ENCODE measurements at places on chromosomes 6 and 20. TPM values are rescaled to one million over a fixed set of nuclear protein-coding genes. Genes with fewer than 3 reads are reported as not detected.

DNA sequence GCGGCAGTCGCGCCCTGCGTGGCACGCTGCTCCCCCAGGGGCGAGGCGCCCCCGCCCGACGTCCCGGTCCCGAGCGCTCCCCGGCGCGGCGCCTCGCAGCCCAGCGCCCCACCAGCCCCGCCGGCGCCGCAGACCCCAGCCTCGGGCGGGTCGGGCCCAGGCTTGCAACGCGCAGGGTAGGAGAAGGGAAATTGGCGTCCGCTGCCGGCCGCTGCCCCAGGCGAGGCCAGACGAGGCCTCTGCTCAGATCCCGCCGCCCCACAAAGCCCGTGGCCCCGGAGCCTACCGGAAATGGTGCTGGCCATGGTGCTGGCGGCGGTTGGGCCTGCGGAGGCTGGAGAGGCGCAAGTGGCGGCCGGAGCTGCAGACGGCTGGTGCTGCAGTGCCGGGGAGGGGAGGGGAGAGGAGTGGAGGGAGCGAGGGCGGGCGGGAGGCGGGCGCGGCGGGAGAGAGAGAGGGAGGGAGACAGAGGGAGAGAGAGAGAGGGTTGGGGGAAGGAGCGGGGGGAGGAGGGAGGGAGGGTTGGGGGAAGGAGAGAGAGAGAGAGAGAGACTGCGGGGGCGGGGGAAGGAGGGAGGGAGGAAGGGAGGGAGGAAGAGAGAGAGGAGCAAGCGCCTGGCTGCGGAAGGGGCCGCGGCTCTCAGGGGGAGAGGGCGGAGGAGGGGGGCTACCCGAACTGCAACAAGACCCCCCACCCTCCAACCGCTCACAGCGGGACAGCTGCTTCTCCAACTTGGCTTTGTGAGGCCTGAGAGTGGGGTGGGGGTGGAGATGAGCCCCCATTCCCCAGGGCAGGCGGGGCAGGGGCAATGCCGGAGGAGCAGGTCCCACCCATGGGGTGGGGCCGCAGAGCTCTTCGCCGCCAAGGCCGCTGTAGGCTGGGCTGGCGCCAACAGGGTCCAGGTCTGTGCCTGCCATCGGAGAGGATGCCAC, at the start of gene STMN3:
Gene STMN3, minus strand, starts transcription at position 384 of the 933 bp plus-strand sequence. Its CDS starts 79 bp downstream, at position 305.
- no peaks in the 10 kb centered on the region for H3K36me3 ChIP-seq
- no peak within 1 kb of the TSS for H3K4me3 ChIP-seq
- peak; percentile 41 for DNase-seq
- peaks cover 12% of the 10 kb centered on the region for H3K27me3 ChIP-seq
- H3K4me1 ChIP-seq = peaks cover 10% of the 10 kb centered on the region

- H3K27ac ChIP-seq = no peak overlapping the region
- H3K27me3 ChIP-seq = peaks cover 5% of the 10 kb centered on the region
- DNase-seq = no peak
These were observed 25.5 kb downstream of the C20orf173 start for GRCh38 chr20:35503841-35504561.

DNA sequence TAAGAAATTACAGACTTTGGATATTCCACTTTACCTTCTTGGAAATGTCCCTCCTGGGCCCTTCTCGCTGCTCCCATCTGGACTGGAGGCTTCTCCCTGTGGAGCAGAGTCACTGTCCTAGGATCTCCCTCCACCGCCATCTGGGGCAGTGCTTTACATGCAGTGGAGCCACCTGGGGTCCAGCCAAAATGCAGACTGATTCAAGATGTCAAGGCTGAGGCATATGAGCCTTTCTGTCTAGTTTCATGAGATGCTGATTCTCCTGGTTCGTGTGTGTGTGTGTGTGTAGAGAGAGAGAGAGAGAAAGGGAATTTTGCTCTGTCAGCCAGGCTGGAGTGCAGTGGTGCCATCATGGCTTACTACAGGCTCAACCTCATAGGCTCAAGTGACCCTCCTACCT, 14.9 kb downstream of the MICA start:
- no peaks in the 10 kb centered on the region for H3K4me1 ChIP-seq
- DNase-seq = no peak
- no peak overlapping the region for H3K4me3 ChIP-seq
- no peak overlapping the region for H3K27ac ChIP-seq

DNA sequence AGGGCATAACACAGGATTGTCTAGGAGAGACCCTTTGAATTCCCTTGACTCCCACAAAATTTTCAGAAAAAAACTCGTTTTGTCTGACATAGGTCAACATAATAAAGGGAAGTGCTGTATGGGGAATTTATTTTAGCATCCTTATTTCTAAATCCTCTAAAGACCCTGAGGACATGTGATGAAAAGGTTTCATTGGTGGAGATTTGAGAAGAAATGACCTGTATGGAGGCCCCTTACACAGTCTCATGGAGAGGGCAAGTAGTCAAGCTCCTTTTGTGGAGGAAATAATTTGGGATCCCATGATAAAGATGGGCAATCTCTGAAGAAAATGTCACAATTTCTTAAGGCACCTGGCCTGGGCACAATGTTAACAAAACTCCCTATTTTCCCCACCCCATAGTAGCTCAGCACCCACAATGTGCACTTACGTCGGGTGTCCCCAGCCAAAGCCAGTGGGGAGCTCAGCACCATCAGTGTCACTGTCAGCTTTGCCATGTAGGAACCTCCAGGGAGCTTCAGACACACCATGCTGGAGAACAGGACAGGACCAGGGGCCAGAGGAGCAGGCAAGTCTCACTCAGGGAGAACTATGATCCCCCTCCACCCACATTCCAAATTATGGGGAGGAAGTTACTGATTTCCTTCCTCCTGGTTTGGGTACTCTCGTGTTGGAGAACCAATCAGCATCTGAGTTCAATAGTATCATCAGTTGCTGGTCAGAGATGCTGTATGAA, at the start of gene HLA-DRB5:
Gene HLA-DRB5, minus strand, starts transcription at position 591 of the 734 bp plus-strand sequence. Its CDS starts 63 bp downstream, at position 528.
- no peak within 1 kb of the TSS for H3K27ac ChIP-seq
- no peak within 1 kb of the TSS for H3K4me3 ChIP-seq
- no peaks in the 10 kb centered on the region for H3K4me1 ChIP-seq
- no peak for DNase-seq

GRCh38 chr20:37396416-37397075, 50.6 kb downstream of the SRC start:
- H3K27ac ChIP-seq = no peak overlapping the region
- H3K4me3 ChIP-seq = no peak overlapping the region
- no peaks in the 10 kb centered on the region for H3K36me3 ChIP-seq

GRCh38 chr6:148593813-148594170, 153.0 kb upstream of the UST start:
- peaks cover 6% of the 10 kb centered on the region for H3K36me3 ChIP-seq
- peak overlapping the region; percentile 82 for H3K4me3 ChIP-seq
- H3K4me1 ChIP-seq = peaks cover 19% of the 10 kb centered on the region
- no peak for DNase-seq
- H3K27me3 ChIP-seq = peaks cover 2% of the 10 kb centered on the region
- H3K27ac ChIP-seq = peak overlapping the region; percentile 90

DNA sequence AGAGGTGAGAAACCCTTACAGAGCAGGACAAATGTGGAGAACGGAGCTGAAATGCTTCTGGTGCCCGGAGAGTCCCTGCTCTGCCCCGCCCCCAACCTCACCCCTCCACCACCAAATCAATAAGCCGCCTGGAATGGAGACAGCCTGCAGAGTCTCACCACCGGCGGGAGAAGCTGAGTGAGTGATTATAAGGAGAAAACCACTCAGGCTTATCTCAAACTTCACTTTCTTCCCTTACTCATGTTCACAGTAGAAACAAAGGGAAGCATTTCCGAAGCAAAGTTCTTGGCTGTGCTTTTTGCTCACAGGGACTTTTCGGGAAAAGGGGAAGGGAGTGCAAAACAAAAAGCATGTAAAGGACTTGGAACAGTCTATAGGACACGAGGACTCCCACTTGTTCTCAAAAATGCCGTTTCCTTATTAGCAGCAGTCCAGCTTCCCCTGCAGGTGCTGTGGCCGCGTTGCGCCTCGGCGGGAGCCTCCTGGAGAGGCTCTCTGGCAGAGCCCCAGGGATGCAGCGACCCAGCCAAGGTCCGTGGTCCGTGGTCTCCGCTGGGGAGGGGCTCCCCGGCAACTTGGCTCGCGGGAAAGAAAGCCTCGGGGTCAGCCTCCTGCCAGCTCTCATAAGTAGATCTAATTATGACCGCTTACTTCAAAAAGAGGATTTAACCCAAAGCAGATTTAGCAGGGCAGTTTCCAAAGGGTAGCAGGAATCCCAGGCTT, 64.8 kb upstream of the TMEM30A start:
- no peaks in the 10 kb centered on the region for H3K27me3 ChIP-seq
- peak; percentile 13 for DNase-seq
- H3K4me1 ChIP-seq = peaks cover 7% of the 10 kb centered on the region
- H3K36me3 ChIP-seq = no peaks in the 10 kb centered on the region
- peak overlapping the region; percentile 65 for H3K4me3 ChIP-seq

GRCh38 chr6:116335612-116336215, 35.0 kb upstream of the DSE start:
- H3K4me3 ChIP-seq = no peak overlapping the region
- H3K36me3 ChIP-seq = peaks cover 8% of the 10 kb centered on the region
- no peak overlapping the region for H3K27ac ChIP-seq

GRCh38 chr6:56808871-56809359, 146.0 kb upstream of the BEND6 start:
- peaks cover 74% of the 10 kb centered on the region for H3K4me1 ChIP-seq
- H3K27me3 ChIP-seq = peaks cover 2% of the 10 kb centered on the region
- peak overlapping the region; percentile 56 for H3K4me3 ChIP-seq
- H3K27ac ChIP-seq = peak overlapping the region; percentile 85
- peaks cover 18% of the 10 kb centered on the region for H3K36me3 ChIP-seq

DNA sequence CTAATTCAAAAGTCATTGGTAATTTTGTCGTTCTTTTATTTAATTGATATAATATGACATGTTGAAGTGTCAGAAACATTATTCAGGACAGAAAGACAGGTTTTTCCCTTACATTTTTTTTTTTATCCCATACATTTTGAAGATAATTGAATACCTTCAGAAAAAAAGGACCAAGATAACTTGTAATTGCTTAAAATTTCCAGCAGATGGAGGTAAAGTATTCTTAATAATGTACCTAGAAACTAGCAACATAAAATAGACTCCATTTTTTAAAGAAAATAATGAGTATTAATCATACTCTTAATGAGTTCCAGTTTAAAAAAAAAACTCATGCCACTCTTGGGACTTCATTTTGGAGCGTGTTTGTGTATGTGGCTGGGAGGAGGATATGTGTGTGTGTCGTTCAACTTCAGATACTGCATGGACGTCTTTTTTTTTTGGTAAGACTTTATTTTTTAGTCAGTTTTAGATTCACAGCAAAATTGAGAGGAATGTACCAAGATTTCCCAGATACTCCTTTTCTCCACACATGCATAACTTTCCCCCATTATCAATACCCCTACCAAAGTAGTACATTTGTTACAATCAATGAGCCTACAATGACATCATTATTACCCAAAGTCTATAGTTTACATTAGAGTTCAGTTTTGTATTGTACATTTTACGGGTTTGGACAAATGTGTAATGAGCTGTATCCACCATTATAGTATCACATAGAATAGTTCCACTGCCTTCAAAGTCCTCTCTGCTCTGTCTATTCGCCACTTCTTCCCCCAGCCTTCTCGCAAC, 79.4 kb downstream of the ROS1 start:
- H3K27ac ChIP-seq = no peak overlapping the region
- H3K4me1 ChIP-seq = peaks cover 8% of the 10 kb centered on the region
- DNase-seq = peak; percentile 41
- peak overlapping the region; percentile 76 for H3K4me3 ChIP-seq
- no peaks in the 10 kb centered on the region for H3K36me3 ChIP-seq

Gene MANEA
- total RNA-seq = 8.6 TPM

Gene ELOVL4
- 5.8 TPM for total RNA-seq

Gene LINC00237
- not detected for total RNA-seq

Gene PAK5
- total RNA-seq = not detected

Gene BMP7
- not detected for total RNA-seq

Measured in HFFc6 (cell line).